ENCODE measurements at places on chromosomes 1 and 21.

GRCh38 chr1:70907563-70908310 lies 139.9 kb downstream of the PTGER3 start:
- no peak for DNase-seq

DNA sequence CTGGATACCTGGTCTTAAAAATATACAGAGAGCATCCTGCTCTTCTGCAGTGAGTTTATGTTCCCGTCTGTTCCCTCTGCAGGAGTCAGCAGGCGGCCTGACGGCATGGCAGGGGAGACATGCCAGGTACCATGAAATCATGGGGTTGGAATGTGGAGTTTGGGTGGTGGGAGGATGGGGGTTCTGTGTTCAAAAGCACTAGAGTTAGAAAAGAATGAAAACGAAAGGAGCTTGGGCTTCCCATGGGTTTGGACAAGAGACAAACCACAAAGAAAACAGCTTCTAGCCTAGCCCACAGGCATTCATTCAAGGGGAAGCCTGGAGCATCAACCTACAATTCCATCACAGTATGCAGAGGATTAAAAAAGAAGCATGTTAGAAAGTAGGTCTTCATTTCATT lies 59.9 kb downstream of the WARS2 start:
- no peak for DNase-seq

GRCh38 chr21:33312121-33312520 lies 12.6 kb upstream of the IFNAR1 start:
- DNase-seq: no peak

GRCh38 chr1:51920130-51920529 lies 41.6 kb upstream of the NRDC start:
- no peak for DNase-seq

DNA sequence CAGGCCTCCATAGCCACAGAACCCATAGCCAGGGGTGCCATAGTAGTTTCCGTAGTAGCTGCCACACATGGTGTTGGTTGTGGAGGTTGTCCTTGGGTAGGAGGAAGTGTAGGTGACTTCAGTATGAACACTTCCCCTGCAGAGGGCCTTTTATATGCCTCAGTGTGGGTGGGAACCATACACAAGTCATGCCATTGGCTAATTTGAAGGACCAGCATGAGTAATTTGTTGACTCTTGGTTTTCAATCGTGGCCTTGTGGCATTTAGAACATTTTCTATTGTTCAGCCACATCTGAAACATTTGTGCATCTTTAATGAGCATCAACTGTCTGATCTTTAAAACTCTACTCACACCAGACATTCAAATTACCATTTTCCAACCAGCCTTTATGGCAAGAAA lies at the start of gene KRTAP6-1:
TSS of gene KRTAP6-1 (minus strand) at position 95 of the 400 bp plus-strand sequence. CDS start at position 69, 26 bp downstream.
- DNase-seq: no peak

GRCh38 chr1:161502181-161502580 lies 3.1 kb upstream of the FCGR2A start:
- no peak for DNase-seq

GRCh38 chr1:78333502-78333901 lies 157.3 kb upstream of the PTGFR start:
- DNase-seq: no peak

GRCh38 chr1:182935716-182936115 lies 17.2 kb downstream of the SHCBP1L start:
- no peak for DNase-seq
